CD4-positive, alpha-beta T cell treated with Interleukin-15 for 4 hours (primary cell): ENCODE measurements at places on chromosomes 13 and 19.

- no peak for DNase-seq
Measured at GRCh38 chr13:94121686-94122085, 357.8 kb downstream of the DCT start.

- DNase-seq = no peak
Measured at GRCh38 chr13:38463048-38463447, 113.4 kb downstream of the UFM1 start.

GRCh38 chr13:112716841-112717520, 27.1 kb downstream of the ATP11A start:
- DNase-seq = no peak

- DNase-seq = no peak
Measured at GRCh38 chr19:55098716-55099556, 18.5 kb downstream of the PPP1R12C start.

GRCh38 chr13:34465423-34465922, 476.6 kb upstream of the NBEA start:
- DNase-seq = no peak
